Left ventricle myocardium inferior (tissue), 1 donor: ENCODE measurements at places on chromosomes 4 and X. TPM values are rescaled to one million over a fixed set of nuclear protein-coding genes. Genes with fewer than 3 reads are reported as not detected.
A peak's percentile ranks its signal among the peaks of the same experiment; 100 is the strongest.

DNA sequence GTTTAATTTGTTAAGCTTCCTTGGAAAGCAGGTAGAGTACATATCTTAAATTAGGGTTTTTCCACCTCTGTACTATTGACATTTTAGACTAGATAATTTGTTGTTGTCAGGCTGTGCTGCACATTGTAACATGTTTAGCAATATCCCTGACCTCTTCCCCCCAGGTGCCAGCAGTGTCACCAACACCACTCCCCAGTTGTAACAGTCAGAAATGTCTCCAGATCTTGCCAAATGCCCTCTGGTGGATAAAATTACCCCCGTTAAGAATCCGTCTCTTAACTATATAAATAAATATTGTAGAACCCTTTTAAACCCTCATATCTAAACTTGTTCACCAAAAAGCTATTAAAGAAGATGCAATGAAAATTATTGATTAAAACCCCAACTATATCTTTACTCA is 161.5 kb downstream of the ARHGAP6 start:
- no peak for DNase-seq

GRCh38 chr4:29948858-29949257 is 771.3 kb upstream of the PCDH7 start:
- no peak for DNase-seq

DNA sequence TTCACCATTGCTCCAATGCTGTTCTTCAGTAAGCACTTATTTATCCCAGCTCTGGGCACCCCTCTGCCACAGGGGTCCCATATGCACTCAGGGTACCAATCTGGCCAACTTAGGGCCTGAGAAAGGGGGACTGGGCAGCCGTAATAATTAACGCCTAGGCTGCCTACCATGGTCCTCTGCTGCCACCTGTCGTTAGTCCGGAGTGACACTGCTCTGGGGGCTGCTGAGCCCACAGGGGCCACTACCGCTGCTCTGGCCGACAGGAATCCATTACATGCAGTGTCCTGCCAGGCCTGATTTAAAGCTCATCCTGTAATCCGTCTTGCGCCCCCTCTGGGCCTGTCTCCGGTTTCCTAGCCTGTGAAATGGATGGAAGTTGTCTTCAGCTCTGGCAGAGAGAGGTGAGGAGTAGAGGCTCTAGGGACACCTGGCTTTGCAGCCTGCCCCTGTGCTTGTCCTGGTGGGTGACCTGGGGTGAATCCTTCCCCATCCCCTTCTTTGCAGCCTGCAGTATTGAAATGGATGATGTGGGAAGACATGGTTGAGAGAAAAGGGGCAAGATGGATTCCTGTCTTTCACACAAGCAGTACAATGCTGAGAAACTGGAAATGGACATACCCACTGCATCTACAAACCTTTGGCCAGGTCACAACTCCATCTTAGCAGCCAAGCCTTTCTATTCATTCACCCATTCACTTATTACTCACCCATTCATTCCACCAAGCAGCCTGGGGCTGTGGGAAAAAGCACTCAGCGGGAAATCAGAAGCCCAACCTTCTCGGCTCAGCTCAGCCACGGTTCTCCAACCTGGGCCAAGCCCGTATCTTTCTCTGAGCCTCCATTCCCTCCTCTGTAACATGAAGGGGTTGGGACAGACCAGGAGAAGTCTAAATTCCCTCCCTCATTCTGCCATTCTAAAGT is 116.3 kb upstream of the NALF2 start:
- DNase-seq, result peak; percentile 20

CUL4B gene
- 18.9 TPM for total RNA-seq

DNA sequence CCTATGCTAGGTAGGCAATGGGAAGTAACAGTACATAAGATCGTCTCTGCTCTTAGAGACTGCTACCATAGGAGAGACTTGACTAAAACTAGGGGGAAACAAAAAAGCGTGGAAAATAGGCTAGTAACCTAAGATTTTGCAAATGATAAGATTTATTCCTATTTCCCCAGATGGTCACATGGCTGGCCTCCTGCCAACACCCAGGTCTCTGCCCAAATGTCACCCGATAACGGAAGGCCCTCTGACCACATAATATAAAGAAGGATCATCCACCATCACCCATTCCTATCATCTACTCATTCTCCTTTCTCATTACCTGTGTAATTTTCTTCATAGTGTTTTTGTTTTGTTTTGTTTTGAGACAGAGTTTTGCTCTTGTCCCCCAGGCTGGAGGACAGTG is 4.7 kb downstream of the LAMP2 start:
- DNase-seq, result no peak

LIAS gene
- 35.0 TPM for total RNA-seq

- DNase-seq, result no peak
Observed at GRCh38 chr4:101232074-101232776, 115.1 kb downstream of the PPP3CA start.

GRCh38 chr4:136558940-136559494 is 973.3 kb downstream of the PCDH18 start:
- no peak for DNase-seq

DNA sequence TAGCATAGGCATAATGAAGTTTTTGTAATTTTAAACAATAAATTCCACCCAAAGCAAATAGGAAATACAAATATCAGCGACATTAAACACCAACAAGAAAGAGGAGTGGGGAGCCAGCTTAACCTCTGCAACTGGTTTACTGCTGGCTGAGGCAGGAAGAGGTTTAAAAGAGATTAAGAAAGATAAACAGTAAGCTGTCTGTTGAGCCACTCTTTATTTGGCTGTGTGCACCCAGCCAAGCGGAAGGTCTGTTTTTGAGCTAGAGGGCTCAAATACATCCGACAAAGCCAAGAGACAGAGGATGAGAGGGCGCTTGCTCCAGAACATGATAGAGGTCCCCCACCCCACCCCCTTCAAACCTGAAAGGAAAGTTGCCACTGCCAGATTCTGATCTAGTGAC is 191.4 kb downstream of the MGST2 start:
- no peak for DNase-seq

DNA sequence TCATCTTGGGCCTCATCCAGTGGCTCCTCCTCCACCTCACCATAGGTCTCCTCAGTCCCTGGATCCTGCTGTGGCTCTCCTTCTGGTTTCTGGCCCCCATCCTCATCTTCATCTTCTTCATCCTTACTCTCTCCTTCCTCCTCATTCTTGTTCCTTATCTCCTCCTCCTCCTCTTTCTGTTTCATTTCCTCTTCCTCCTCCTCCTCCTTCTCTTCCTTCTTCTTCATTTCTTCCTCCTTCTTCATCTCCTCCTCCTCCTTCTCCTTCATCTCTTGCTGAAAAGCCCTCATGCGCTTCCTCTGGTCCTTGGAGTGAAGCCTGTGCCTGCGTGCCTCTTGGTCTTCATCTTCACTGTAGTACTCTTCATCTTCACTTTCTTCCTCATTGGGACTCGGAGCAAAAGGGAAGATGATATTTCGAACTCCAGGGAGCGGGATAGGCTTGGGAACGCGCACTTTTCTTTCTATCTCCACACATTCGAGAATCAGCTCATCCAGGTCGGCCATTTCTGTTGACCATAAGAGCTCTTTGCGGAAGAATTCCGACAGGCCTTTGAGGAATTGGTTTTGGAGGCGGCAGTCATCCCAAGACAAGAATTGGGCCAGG is 1.5 kb downstream of the RTL5 start:
- DNase-seq, result no peak

DNA sequence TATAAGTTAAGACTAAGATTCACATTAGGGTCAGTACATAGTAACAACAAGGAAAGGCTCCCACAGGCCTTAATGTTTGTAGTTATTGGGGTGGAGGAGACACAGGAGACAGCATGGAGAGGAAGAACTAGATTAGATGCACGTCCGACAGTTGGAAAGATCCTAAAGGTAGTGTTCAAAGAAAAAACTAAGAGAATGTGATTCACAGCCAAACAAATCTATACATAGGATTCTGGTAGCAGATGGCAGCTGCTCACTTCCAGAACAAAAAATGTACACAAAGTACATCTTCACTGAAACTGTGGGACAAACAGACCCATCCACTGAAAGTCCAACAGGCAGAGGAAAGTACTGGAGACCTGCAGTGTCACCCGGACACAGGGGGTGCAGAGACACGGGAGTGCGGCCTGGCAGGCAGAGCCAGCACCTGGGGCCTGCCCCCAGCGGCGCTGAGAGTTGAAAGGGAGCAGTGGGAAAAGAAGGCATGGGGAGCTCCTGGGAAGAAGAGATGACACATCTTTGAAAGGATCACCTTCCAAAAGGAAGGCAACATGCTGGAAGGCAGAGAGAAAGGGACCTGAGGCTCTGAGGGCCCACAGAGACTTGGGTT is 40.0 kb downstream of the NELFA start:
- DNase-seq, result no peak

- no peak for DNase-seq
Observed at GRCh38 chrX:39654952-39655351, 442.8 kb downstream of the BCOR start.

DNA sequence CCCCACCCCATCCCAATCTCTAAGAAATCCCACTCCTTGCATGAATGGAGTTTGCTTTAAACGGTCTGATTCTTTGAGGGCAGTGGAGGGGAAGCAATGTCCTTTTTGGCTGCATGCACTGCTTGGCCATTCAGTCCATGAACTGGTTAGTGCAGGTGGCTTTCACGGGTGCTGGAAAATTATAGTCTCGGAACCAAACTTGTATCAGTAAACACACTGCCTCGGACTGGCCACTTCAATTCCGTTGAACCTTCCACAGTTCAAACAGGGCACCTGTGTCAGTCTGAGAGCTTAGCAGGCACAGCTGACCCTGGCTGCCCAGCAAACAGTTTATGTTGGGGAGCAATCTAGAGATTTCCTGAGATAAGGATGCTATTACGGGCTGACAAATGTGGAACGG is 255.6 kb downstream of the DHX15 start:
- DNase-seq, result no peak

- no peak for DNase-seq
Observed at GRCh38 chr4:71130827-71131603, 137.6 kb downstream of the DCK start.

DNA sequence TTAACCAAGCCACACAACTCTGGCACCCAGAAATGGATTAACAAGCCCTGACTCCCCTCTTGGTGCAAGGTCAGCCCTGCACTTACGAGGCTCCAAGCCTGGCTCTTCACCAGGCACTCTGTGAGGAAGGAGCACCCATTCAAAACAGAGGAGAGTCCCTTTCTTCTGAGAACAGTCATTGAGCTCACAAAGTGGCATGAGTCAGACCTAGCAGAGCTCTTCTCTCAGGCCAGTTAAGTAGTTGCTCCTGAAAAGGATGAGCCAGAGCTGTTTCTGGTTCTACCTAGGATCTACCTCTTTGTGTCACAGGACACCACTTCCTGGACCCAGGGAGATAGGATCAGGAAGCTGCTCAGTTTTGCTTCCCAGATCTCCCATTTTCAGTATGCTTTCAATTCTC is 48.2 kb downstream of the EVC2 start:
- no peak for DNase-seq

PAPSS1 gene
- total RNA-seq, result 10.0 TPM

ADH1C gene
- 2.6 TPM for total RNA-seq

- no peak for DNase-seq
Observed at GRCh38 chr4:133856731-133857355, 344.7 kb downstream of the PABPC4L start.

DNA sequence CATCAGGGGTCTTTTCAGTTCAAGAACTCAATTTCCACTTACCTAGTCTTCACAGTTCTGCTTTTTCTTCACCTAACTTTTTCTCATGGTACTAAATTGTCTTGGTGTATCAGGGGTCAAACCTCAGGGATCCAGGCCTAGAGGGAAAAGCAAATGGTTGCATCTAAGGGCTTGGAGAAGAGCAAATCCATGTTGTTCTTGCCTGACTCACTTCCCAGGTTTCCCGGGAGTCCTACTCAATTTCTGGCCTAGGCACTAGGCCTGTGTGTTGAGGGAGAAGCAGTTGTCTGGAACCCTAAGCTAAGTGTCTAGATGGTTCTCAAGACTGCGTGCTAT is 191.9 kb upstream of the STK26 start:
- no peak for DNase-seq

GRCh38 chrX:69113723-69114122 is 51.5 kb downstream of the PJA1 start:
- no peak for DNase-seq

DNA sequence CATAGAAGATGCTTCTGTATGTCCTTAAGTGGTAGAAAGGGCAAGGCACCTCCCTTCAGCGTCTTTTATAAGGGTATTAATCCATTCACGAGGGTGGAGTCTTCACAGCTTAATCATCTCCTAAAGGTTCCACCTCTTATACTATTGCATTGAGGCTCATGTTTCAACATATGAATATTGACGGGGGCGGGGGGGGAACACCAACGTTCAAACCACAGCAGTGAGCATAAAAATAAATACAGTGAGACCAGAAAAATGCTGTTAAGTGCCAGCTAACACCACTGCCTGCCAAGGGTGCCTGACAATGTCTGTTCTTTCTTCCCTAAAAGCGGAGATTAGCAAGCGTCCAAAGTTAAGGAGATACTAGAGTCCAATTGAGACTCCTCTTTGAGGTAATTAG is 323.3 kb downstream of the STK32B start:
- no peak for DNase-seq

DNA sequence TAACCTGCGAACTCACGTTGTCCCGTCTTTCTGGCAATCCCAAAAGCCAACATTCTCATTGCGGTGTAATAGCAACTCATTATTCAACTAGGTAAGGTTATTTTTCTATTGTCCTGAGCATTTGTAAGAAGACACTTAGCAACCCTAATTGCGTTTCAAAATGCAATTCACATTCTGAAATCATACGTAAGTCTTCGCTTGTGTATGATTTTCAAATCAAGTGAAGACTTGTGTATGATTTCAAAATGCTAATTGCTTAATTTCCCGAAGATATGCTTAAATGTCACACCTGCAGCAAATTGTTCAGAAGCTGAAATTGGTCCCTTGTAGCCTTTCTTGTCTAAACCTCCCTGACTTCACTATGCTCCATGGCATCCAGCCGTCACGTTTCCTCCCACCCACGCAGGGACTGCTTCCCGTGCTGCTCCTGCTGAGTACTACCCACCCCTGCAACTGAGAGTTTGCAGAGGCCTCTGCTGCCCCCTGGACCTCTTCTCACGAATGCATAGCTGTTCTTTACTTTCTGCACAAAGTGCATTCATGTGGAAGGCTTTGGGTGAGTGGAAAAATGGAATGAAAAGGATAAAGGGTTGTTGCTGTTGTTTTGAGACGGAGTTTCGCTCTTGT is 40.8 kb upstream of the CLDN24 start:
- no peak for DNase-seq

- peak; percentile 22 for DNase-seq
Observed at GRCh38 chr4:155774033-155774432, 15.2 kb downstream of the GUCY1B1 start.

DGKQ gene
- total RNA-seq, result 3.5 TPM

GRCh38 chr4:72975488-72975784 is 94.1 kb downstream of the COX18 start:
- DNase-seq, result no peak

GRCh38 chr4:86472377-86473019 is 112.6 kb upstream of the MAPK10 start:
- no peak for DNase-seq

SSX3 gene
- total RNA-seq, result not detected

DNA sequence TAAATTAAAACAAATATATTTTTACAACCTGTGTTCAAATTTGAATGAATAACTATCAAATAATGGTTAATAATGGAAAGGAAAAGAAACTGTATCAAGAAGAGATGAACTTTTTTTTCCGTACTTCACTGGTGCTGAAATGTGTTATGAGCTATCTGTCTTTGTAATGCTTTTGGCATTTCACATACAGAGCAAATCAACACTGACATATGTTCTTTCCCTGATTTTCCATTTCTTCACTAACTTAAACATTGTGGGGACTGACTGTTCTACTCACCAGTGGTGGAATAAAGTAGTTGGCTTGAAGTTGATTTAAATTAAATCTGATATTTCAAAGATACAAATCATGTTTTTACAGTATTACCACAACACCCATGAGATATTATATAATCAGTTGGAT is 304.0 kb upstream of the BMP3 start:
- DNase-seq, result no peak

- no peak for DNase-seq
Observed at GRCh38 chrX:18890724-18891547, 93.0 kb downstream of the PHKA2 start.

PAGE1 gene
- total RNA-seq, result not detected
